Activated CD4-positive, alpha-beta T cell treated with anti-CD3 and anti-CD28 coated beads, Interleukin-2, amount 50 U/mL, for 24 hours (primary cell): ENCODE measurements at places on chromosomes 13 and 19.

GRCh38 chr19:2618611-2619010 is 83.9 kb downstream of the GNG7 start:
- peak; percentile 50 for DNase-seq

DNA sequence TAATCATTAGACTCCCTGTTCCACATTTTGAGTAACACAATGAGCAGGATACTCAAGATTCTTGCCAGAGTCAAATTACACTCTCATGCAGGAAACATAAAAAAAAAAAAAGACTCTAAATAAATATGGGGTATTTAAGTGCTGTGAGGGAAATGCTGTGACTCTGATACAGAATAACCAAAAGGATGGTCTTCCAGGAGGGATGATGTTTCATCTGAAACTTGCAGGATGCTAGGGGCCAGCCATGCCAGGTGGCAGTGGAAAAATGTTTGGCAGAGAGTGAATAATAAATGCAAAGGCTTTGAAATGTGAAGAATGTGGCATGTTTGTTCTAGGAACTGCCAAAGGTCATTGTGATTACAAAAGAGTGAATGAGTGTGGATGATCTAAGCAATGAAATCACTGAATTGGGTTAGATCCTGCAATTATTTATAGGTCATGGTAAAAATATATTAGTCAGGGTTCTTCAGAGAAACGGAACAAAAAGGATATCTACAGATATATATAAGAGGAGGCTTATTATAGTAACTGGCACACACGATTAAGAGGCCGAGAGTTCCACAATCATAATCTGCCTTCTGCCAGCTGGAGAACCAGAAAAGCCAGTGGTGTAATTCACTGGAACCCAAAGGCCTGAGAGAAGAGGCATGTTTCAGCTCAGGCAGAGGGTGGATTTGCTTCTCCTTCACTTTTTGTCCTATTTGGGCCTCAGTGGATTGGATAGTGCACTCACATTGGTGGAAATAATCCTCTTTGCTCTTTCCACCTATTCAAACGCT is 1832.8 kb upstream of the MIR17HG start:
- DNase-seq = no peak

- no peak for DNase-seq
Measured at GRCh38 chr13:83221813-83222241, 660.4 kb downstream of the SLITRK1 start.

GRCh38 chr19:10677751-10678150 is 23.5 kb upstream of the QTRT1 start:
- DNase-seq = no peak

DNA sequence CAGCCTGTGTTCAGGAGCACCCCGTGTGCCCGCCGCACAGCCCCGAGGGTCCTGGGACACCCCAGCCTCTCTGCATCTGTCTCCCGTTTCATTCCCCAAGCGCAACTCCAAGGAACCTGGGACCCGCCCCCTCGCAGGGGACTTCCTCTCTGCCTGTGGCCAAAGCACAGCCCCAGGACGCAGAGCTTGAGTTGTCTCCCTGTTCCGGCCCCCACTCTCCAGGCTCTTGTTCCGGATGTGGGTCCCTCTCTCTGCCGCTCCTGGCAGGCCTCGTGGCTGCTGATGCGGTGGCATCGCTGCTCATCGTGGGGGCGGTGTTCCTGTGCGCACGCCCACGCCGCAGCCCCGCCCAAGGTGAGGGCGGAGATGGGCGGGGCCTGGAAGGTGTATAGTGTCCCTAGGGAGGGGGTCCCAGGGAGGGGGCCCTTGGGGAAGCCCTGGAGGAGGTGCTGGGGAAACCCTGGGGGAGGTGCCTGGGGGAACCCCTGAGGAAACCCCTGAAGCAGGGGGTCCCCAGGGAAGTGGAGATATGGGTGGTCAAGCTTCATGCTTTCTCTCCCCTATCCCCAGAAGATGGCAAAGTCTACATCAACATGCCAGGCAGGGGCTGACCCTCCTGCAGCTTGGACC is 1.3 kb downstream of the HCST start:
- DNase-seq = peak; percentile 76

- DNase-seq = no peak
Measured at GRCh38 chr19:10293637-10294367, 4.0 kb downstream of the ICAM5 start.

- no peak for DNase-seq
Measured at GRCh38 chr19:38736036-38736412, 8.2 kb downstream of the CAPN12 start.

DNA sequence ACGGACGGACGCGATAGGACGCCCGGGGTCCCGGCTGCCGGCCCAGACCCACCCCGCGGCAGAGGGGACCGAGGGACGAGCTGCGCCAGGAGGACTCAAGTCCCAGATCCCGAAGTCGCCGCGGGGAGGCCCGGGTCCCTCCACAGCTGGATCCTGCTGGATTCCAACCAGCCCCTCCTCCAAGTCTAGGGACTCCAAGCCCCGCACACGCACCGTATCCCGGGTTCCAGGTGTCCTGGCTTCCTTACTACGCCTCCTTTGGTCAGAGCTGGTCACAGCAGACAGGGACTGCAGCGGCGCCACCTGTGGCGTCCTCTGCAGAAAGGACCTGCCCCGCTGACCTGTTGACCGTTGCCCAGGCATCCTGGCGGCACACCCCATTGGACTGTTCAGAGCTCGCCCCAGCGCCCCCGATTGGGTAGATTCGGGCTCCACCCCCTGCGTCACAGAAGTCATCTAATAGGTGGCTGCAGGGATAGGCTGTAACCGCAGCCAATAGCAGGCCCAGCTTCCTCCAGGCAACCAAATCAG is 29.0 kb upstream of the ZNF709 start:
- no peak for DNase-seq

- DNase-seq = no peak
Measured at GRCh38 chr13:113845055-113845454, 18.8 kb downstream of the GAS6 start.

DNA sequence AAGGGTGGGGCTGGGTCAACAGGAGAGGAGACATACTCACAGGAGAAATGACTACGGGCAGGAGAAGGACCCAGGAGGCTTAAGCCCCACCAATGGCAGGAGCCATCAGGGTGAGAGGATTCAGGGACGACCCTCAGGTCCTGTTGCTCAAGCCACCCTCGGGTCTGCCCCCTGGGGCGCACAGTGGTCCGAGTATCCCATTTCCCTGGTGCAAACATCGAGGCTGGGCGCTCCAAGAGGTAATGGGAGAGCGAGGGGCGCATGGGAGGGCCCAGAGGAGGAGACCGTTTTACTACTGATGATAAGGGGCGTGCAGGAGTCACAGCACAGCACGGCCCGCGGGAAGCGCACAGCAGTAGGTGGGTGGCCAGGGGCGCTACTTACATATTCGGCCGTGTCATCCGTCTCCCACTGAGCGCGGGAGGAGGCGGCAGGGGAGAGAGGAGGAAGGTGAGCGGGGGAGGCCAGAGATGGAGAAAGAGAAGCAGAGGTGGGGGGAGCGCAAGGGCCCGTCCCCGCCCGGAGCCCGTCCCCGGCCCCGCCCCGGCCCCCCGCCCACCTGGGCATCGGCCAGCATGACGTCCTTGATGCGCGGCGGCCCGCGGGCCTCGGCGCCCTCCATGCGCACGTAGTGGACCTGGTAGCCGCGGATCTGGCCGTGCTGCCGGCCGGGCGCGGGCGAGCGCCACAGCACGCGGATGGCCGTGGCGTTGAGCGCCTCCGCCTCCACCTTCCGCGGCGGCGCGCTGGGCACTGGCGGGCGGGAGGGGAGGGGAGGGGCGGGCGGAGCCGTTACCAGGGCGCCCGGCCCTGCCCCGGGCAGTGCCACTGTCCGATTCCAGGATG is 111.5 kb downstream of the PTPRS start:
- no peak for DNase-seq

GRCh38 chr19:15702534-15702930 is 25.3 kb upstream of the OR10H2 start:
- no peak for DNase-seq

DNA sequence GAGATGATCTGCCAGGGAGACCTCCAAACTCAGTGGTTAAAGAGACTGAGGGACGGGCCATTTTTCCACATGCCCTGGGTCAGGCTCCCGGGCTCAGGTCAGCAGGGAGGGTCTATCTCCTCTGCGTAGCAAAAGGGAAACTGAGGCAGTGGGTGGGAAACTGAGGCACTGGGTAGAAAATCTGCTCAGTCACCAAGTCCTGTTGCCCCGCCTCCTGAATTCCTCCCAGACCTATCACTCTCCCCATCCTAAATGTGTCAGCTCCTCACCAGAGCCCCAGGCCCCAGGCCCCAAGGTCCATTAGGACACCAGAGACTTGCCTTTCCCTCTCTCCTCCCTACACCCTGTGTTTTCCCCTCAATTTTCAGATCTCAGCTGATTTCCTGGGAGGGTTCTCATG is 2.4 kb downstream of the CD320 start:
- no peak for DNase-seq

DNA sequence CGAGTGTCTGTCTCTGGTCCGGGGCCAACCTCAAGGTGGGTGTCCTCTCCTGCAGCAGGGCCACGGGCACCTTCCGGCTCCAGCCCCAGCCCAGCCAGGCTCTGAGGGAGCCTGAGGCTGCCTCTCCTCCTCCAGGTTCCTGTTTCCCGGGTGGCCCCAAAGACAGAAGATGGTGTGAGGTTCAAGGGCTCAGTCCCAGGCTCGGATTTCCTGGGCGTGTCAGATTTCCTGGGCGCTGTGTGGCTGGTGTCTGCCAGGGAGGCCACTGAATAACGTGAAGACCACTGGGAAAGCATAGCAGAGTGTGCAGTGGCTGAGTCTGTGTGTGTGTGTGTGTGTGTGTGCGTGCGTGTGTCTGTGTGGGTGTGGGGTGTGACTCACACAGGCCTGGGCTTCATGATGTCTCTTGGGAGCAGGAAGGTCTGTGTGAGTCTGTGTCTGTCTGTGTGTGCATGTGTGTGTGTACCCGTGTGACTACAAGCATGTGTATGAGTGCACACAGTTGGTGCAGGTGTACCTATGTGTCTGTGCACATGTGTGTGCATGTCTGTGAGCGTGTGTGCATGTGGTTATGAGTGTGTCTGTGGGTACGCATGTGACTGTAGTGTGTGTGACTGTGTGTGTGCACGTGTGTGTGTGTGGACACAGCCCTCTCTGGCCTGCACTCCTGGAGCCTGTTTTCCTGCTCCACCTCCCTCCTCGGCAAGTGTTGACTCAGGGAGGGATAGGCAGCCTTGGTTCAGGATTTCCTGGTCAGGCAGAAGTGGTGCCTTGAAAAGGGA is 28.3 kb downstream of the CEBPA start:
- peak; percentile 35 for DNase-seq

DNA sequence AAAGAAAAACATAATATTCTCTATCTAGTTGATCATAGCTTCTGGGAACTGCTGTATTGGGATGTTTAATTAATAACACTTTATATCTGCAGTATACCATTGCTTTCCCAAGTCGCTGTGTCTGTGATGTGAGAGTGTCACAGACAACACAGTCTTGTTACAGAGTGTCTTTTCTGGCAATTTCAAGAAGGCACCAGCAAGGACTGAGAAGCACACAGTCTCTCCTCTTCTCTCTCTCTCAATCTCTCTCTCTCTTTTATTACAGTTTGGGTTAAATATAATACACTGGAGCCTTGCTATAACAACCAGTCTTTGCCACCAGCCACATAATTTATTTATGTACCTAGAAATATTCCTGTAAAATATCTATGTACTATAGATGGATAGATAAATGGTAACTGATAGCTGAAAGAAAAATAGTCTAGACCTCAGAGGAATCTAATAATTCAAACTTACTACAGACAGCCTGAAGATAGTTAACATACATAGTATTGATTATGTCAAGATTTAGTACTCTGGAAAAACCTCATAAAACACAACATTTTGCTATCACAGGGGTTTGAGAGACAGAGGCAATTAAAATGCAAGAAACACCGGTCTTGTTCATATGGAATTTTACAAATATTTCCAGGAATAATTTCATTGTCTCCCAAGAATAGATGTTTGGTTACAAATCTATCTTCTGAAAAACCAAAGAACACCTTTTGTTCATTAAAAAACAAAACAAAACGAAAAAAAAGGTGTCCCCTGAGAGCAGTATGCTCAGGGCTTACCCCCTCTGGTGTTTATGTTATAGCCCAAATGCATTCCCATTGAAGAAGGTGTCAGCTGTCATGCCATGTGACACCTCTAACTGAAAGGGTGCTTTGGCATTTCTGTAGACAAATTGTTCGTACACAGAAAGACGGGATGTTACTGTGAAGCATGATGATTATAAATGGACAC is 507.8 kb downstream of the TBC1D4 start:
- DNase-seq = no peak

DNA sequence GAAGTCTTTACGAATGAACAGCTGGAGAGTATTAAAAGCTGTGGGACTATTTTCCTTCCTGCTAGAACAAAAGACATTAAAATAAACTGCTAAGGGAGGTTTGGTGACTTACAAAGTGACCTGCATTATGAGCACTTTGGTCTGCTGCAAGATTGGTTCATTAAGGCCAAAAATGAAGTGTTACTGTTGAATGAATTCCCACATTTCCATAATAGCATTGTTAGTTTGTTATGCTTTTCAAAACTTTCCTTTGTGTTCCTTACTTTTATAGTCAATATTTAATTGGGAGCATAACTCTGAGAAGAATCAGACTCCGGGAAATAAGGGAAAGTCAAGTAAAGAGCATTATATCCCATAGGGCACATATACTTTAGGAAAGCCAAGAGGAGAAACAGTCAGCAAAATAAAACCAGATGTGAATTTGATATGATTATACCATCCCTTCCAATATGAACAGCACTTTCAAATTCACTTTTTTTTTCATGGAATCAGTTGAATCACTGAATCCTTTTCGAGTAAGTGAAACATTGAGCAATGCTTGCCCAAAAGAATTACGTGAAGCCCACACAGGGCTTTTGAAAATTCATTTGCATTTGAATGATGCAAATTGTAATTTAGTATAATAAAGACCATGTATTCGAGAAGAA is 112.6 kb downstream of the KCTD12 start:
- no peak for DNase-seq

DNA sequence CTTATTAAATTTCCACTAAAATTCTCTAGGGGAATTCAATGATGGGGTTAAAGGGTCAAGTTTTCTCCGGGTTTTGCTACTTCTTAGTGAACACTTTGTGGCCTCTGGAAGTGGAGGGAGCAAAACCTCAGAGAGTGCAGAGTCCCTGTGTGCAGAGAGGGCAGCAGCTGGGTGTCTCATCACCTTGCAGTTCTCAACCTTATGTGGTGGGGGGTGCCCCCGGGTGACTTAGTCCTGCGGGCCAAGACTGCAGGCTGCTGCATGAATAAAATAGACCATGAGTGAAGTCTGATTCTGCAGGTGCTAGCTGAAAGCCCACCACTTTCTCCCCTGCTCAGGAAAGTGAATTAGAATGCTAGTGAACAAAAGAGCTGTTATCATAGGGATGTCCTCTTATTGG is 191.6 kb downstream of the DLEU7 start:
- no peak for DNase-seq

DNA sequence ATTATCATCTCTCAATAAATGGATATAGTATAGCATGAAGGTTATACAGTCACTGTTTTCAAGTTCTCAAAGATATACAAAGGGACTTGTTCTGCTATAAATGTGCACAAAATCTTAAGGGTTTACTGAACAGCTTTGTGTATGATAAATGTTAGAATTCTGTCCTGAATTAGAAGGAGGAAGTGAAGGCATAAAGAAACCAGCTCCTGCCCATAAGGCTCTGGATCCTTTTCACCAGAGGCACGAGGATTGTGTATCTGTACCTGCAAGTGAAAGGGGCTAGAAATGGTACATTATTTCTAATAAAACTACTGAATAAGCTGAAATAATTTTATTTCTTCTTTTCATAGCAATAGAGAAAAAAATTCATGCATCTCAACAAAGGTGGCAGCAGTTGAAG is 32.4 kb downstream of the PHF11 start:
- DNase-seq = no peak
